Suppressor macrophage treated with lipopolysaccharide for 4 hours (primary cell): ENCODE measurements at places on chromosomes 16 and 17.

DNA sequence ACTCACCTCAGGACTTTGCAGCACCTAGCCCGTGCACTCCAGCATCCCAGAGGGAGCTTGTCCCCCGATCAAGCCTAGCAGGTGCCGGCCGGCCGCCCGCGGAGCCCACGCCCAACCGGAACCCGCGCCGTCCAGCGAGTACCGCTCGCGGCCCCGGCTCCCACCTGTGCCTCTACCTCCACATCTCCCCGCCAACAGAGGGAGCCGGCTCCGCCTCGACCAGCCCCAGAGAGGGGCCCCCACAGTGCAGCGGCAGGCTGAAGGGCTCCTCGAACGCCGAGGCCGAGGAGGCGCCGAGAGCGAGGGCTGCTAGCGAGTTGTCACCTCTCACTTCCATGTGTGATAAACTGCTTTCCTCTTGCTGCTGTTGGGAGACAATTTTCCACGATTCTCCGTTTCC is 41.1 kb upstream of the DHRS7B start:
- no peak for DNase-seq

GRCh38 chr17:63960006-63960405 is 12.7 kb downstream of the SCN4A start:
- DNase-seq = no peak

- DNase-seq = no peak
These were observed 23.6 kb upstream of the SMURF2 start for GRCh38 chr17:64685705-64686104.

GRCh38 chr16:84604477-84605013 is 13.3 kb downstream of the COTL1 start:
- no peak for DNase-seq

- DNase-seq = peak; percentile 52
These were observed 43.4 kb downstream of the BMERB1 start for GRCh38 chr16:15477802-15478201.

DNA sequence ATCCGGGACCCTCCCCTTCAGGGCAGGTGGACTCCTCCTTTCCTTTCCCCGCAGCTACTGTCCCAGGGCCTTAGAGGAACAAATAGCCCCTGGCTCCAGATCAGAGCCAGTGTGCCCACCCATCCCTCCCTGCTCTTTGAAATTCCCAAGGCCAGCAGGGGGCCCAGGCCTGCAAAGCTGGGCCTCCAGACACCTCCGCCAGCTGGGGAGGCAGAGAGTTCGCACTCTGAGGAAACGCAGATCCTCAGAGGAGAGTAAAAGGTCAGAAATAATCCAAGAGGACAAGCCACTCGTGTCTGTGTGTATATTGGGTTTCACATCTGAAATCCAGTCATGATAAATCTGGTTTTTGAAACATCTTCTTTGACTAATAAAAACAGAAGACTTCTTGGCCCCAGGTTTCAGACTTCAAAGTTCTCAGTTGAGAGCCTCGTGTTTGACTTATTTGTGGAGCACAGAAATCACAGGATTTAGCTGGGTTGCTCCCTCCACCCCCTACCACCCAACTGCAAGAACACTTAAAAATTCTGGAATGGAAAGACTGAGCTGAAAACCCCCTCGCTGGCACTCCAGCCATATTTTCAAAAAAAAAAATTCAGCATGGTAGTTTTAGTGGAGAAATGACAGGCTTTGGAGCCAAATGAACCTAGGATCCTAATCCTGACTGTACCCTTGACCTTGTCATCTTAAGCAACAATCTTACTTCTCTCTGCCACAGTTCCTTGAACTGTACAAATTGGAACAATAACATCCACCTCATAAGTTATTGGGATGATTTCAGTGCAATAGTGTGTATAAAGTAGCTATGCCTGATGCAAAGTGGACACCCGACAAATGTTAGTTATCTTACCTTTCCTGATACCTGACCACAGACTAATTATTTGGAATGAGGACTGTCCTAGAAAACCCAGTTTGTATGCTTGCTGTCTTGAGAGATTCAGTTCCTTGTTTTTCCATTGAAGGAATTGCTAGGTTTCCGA is 44.5 kb upstream of the TBX2 start:
- DNase-seq = no peak

GRCh38 chr17:1907216-1907631 is 77.4 kb downstream of the RPA1 start:
- DNase-seq = no peak

GRCh38 chr16:80702696-80703095 is 101.7 kb downstream of the CDYL2 start:
- DNase-seq = no peak

- no peak for DNase-seq
These were observed 432.2 kb downstream of the MAF start for GRCh38 chr16:79168321-79168720.

DNA sequence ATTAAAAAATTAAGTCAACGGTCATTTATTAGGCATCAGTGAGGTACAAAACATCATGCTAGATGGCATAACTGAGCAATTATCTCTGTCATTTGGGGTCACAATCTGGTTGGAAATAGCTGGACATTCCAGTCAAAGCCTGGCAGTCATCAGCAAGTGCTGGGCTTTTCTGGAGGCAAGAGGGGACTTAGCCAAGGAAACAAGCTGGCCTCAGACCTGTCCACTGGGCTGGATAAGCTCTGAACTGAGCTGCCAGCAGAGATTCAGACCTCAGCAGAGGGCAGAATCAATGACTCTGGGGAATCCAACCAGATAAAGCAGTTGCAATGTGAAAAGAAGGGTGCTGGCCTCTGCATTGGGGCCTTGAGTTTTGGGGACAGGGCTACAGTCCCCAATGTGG is 161.9 kb upstream of the NOL11 start:
- no peak for DNase-seq

GRCh38 chr17:31313982-31314781 is at the start of gene EVI2B:
Gene EVI2B, minus strand, starts transcription at chr17:31314054. Its CDS starts 8,445 bp downstream, at chr17:31305609.
- peak; percentile 89 for DNase-seq

- no peak for DNase-seq
These were observed 4.1 kb upstream of the TRARG1 start for GRCh38 chr17:1275205-1275961.

DNA sequence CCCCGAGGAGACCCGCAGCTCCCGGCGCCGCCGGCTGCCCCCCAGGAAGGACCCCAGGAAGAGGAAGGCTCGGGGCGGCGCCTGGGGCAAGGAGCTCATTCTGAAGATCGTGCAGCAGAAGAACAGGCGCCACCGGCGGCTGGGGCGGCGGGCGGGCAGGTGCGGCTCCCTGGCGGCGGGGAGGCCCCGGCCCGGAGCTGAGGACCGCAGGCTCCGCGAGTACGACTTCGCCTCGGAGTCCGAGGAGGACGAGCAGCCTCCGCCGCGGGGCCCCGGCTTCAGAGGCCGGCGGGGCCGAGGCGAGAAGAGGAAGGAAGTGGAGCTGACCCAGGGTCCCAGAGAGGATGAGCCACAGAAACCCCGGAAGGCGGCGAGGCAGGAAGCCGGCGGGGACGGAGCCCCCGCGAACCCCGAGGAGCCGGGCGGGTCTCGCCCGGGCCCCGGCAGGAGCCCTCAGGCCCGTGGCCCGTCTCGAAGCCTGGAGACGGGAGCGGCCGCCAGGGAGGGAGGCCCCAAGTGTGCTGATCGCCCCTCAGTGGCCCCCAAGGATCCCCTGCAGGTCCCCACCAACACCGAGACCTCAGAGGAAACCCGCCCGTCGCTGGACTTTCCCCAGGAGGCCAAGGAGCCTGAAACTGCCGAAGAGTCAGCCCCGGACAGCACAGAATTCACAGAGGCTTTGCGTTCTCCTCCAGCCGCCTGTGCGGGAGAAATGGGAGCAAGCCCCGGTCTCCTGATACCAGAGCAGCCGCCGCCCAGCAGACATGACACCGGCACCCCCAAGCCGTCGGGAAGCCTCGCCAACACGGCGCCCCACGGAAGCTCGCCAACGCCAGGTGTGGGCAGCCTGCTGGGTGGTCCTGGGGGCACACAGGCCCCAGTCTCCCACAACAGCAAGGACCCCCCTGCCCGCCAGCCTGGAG is 22.3 kb upstream of the ZFPM1 start:
- peak; percentile 61 for DNase-seq

DNA sequence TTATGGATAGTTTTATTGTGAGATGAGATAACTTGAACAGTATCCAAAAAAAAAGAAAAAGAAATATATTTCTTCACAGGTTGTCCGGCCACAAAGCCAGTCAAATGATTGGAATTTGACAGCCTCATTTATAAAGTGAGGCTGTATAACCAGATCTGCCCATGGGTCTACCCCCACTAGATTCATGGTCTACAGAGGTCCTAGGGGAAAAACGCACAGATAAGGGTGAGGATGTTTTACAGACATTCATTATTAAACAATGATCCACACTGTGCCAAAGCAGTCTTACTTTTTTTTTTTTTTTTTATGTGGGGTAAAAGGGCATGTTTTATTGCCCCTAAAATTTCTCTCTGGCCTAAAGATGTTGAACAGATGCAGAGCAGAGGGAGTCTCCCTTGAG is 1503.0 kb upstream of the CDH8 start:
- DNase-seq = no peak

DNA sequence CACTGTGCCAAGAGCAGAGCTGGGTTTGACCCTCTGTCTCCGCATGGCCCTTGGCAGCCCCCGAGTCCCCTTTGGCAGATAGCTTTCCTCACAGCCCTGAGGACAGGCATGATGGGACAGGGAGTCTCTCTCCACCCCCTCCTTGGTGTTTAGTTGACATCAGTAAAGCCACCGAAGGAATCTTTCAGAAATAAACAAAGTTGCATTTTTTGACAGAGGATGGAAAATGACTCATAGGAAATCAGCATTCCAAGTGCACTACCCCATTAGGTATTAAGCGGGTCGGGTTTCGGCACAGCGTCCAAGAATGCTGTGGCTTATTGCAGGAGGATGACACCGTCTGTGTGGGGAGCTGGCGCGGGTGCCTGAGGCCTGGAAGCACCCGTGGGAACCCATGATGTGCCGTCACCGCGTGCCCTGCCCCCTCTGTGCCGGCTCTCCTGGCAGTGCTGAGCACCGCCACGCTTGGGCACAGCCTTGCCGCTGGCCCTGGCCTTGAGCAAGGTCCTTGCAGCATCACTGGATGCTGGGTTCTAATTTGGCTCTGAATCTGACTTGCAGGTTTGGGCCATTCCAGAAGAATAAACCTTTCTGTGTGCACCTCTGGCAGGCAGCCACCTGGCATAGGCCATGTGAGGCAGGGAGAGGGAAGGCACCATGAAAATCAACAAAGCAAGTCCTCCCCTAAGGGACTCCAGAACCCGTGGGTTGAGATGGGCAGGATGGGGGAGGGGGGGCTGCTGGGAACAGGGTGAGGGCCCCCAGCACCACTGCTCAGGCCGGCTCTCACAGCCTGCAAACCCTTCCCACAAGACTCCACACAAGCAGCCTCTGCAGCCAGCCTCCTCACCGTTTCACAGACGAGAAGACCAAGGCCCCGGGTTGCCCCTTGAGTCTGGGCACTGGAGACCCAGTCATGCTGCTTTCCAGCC is 50.5 kb upstream of the ZNF469 start:
- DNase-seq = no peak

DNA sequence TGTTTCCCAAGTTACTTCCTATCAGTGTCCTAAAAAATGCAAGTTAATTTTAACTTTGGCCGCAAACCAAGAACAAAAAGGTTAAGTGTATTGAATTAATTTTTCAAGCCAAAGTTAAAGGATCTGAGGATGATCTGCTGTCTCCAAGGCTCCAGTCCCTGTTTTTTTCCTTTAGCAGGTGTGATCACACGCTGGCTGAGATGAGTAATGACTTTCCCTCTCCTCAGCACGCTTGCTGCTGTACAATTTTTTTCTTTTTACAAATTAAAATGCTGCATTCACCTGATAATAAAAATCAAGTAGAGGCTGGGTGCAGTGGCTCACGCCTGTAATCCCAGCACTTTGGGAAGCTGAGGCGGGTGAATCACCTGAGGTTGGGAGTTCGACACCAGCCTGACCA is 3.9 kb upstream of the TNFSF12 start:
- no peak for DNase-seq

GRCh38 chr17:48795444-48796162 is 21.4 kb downstream of the TTLL6 start:
- no peak for DNase-seq

DNA sequence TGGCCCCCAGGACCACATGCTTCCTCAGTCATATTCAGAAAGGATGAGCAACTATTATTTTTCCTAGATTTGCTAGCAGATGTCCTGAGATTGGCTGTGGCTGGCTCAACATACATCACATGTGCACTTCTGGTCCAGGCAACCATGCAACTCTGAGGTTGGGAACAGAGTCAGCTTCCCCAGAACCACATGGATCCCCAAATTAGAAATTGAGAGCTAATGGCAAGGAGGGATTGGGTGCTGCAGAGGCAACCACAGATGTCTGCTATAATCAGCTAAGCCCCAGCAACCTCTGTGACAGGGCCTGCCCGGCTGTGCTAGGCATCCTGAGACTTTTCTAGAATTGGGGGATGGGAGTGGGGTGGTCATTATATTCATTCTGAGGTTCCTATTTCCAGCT is 33.8 kb upstream of the CLEC18A start:
- no peak for DNase-seq

DNA sequence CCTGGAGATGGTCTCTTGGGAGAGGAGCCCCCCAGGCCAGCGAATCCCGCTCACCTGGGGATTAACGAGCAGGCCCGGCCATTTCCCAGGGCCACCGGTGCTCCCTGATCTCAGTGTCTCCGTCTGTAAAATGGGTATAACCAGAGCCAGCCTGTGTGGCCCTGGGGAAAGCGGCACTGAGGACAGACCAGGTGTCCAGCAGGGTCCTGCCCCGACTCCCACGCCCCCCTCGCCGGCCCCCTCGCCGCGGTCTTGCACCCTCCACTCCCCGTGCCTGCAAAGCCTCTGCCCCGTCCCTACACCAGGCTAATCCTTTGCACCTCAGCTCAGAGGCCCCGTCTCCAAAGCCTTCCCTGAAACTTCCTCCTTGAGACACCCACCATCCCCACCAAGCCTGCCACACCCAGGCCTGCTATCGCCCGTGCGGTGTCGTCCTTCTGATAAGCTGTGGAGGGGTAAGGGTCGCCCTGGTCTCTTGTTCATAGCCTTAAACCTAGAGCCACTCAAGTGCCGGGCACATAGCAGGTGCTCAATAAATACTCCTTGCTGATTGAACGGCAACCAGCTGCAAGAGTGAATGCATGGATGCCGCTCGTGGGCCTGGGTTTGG is 259.1 kb downstream of the C16orf95 start:
- DNase-seq = no peak

DNA sequence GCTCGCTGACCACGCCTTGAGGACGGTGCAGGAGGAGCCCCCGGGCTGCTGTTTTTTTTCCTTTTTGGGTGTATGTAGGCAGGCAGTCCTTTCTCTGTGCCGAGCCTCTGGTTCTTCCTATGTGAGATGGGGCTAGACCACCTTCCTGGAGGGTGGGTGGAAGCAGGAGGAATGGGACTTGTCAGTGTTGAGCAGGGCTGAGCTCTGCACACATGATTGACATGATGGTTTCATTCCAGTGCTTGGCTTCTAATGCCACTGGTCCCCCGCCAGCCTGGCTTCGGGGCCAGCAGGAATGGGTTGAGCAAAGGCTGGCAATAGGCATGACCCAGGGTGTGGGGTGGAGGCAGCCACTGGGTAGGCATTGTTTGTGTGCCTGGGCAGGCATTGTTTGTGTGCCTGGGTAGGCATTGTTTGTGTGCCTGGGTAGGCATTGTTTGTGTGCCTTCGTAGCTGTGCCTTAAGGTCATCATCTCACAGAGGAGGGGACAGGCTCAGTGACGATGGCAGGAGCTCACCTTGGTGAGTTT is 14.2 kb upstream of the ADCY7 start:
- no peak for DNase-seq

GRCh38 chr16:49369651-49370611 is 3.7 kb upstream of the C16orf78 start:
- no peak for DNase-seq

- no peak for DNase-seq
These were observed 99.3 kb downstream of the NDE1 start for GRCh38 chr16:15749371-15749770.
